ENCODE measurements at places on chromosomes 4 and X. TPM values are rescaled to one million over a fixed set of nuclear protein-coding genes. Genes with fewer than 3 reads are reported as not detected.

ART3 gene
- total RNA-seq: 28.1 TPM

PHEX gene
- total RNA-seq: 0.31 TPM

WWC2 gene
- total RNA-seq: 28.6 TPM

DNA sequence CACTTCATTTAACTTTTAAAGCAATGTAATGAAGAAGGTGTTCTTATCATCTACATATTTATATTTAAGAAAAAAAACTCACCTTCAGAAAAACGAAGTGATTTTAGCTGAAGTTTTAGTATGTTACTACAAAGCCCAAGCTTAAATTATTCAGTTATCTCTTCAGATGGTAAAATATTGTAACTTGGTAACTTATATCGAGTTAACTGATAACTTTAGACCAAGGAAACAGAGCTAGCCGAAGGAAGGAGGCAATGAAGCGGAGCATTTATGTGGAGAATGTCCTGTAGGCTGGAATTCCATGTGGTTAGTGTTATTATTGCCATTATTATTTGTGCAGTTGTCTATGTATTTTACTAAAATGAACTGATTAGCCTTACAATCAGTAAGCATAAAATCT, 1102.1 kb upstream of the LCORL start:
- DNase-seq: no peak

- peak; percentile 46 for DNase-seq
Observed at GRCh38 chr4:128385683-128386304, 98.2 kb upstream of the PGRMC2 start.

DNA sequence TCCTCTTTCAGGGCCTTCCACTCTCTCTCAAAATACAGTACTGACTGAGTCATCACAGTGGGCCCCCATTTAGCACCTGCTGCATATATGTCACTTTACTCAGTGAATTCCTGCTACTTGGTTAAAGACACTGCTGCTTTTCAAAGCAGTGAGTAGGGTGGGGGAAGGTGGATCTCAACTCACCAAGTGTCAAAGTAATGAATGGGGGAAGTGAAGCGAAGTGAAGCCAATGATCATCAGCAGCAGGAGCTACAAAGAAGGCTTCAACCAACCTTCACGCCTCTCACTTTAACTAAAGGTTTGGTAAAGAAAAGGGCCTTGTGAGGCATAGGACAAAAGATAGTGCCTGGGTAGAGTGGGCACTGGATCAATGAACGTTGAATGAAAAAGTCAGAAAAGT, 424.1 kb downstream of the SMARCA1 start:
- no peak for DNase-seq

DNA sequence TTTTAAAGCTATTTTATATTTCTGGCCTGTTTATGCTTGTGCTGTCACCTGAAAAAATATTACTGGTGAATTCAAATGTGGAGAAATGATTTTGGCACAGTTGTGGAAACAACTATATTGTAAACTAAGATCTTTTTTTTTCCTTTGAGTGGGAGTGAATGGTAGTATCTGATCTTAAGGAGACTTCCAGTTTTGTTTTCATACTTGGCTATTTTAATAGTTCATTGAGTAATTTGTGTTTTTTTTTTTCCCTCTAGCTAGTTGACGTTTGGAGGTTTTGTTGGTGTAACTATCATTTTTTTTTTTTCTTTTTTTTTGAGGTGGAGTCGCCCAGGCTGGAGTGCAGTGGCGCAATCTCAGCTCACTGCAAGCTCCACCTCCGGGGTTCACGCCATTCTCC, 10.5 kb downstream of the STAG2 start:
- no peak for DNase-seq

Measured in tongue (tissue), 3 donors.